Left kidney (tissue), 8 donors: ENCODE measurements at places on chromosomes 4 and X.

DNA sequence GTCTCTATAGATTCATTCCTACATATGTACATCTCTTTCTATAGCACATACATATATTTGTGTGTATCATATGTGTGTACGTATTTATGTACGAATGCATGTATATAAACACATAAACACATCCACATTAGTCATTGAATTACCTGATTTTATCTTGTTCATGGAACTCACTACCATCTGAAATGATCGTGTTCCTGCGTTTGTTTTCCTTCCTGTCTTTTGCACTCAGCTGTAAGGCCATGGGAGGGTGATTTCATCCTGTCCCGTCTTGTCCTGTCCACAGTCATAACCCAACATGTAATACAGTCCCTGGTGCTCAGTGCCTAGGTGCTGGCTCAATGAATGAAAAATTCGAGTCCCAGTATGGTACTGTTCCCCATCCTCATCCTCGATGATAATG lies 191.8 kb upstream of the PSAPL1 start:
- DNase-seq: no peak

GRCh38 chr4:159283696-159284095 lies 180.8 kb downstream of the RAPGEF2 start:
- DNase-seq: no peak

GRCh38 chr4:123349421-123350190 lies 47.0 kb upstream of the SPRY1 start:
- DNase-seq: no peak

DNA sequence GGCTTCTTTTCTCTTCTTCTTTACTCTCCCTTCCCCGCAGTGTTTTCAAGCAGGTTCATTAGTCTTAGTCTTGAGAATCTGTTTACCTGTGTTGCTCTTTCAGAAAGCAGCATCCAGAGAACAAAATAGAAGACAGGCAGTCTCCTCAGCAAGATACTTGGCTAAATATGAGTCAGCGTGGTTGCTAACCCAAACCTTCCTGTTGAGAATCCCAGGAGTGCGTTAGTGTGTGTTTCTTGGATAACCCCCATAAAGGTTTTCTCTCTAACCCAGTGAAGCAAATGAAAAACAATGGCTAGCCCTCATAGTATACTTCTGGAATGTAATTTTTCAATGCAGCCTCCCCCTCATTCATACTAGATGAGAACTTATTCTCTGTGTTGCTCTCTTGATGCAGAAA lies 41.1 kb downstream of the BMPR1B start:
- no peak for DNase-seq

DNA sequence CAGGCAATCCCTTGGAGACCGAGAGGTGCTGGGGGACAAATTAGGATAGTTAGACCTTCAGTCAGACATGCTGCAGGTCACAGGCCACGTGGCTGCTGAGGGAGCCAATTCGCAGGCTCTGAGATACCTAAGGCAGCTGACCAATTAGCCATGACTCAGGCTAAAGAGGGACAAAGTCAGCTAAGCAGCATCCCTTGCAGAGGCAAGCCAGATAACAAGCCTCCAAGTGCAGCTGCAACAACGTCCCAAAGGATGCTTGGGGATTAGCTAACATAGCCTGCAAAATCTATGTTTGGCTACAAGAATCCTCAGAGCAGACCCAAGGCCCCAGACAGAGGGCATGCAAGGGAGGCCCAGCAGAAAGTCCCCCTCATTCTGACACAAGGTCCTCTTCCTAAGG lies 93.5 kb downstream of the SEL1L3 start:
- DNase-seq: no peak

- peak; percentile 15 for DNase-seq
These were observed 33.8 kb downstream of the LONRF3 start for GRCh38 chrX:119008110-119008744.

GRCh38 chr4:154452798-154453346 lies 38.7 kb downstream of the DCHS2 start:
- no peak for DNase-seq

DNA sequence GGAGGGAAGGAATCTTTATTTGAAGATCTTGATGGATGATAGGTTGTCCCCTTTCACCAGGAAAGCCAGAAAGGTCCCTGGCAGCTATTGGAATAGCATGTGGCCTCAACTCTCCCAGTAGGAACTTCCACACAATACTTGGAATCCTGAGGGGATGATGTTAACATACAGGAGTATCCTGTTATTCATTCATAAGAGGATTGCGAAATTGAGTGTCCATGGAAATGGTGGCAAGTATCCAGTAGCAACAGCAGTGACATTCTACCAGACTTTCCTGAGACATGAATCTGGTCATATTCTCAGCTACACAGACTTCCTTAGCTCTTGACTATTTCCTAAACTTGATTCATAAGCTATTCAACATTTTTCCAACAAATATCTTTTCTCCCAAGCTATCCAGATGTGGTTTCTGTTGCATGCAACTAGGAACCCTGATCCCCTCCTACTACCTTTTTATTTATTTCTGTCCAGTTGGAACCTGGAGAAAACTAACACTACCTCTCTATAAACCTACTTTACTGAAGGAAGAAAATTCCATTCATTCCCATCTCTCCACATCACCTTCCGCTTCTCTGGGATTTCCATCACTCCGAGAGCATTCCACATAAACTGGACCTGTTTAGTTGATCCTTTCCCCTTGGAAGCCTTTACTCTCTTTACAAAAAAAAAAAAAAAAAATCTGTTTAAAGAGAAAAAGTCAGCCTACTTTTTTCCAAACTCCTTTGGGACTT lies 101.8 kb downstream of the ANXA5 start:
- no peak for DNase-seq

DNA sequence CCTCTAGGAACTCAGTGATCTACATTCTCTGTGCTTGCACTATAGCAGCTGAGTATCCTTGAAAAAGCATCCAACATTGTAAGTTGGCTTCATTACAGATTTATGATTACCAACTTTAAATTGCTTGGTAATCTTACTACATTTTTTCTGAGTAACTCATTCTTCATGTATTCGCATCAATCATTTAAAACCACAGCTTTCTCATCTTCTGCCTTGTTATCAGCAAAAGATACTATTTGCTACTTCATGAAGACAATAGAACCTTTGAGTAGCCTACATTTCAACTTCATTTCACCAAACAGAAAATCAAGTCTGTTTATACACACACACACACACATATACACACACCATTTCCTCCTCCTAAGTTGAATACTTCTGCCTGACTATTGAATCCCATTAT lies 6.2 kb upstream of the DCAF8L2 start:
- DNase-seq: no peak

GRCh38 chr4:92497141-92497540 lies 193.4 kb downstream of the GRID2 start:
- DNase-seq: no peak

GRCh38 chr4:122739174-122739573 lies 6.7 kb downstream of the BBS12 start:
- DNase-seq: no peak

GRCh38 chr4:150515135-150515534 lies 66.8 kb upstream of the MAB21L2 start:
- DNase-seq: no peak

DNA sequence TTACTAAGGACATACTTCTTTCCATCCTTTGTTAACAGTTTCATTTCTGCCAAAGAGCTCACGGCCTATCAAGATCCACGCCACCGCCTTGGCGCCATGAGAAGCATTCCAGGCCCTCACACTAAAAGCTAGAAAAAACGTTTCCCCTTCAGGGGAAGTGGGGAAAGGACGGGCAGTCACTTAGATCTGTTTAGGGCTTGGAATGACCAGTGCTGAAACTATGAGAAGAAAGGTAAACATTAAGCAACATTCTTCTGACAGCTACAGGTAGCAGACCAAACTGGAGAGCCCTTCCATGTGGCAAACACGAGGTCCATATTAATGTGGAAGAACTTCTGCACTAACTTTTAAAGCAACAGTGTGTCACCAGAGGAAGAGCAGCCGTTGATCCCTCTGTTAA lies 146.7 kb downstream of the SH3KBP1 start:
- DNase-seq: no peak

- DNase-seq: no peak
These were observed 800 bp downstream of the KDM5C start for GRCh38 chrX:53223955-53224859.

DNA sequence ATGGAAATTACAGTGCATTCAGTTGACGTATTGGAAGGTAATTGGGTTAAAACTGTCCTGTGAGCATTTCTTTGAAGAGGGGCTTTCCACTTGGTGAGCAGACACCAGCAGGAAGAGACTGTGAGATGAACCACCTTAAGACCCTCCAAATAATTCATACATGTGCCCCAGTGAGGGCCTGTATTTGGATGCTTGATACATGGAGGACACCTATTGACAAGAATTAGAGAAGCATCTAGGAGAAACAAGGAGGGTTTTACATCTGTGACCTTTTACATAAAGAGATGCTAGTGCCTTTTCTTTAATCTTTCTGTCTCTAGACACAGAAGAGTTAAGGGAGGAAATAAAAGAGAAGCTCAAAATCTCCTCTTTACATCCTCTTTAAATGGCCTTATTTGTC lies 1115.3 kb upstream of the IGFBP7 start:
- no peak for DNase-seq

GRCh38 chrX:39721566-39722279 lies 376.0 kb downstream of the BCOR start:
- DNase-seq: no peak

- no peak for DNase-seq
These were observed 34.4 kb downstream of the FAM13A start for GRCh38 chr4:89022426-89023128.

DNA sequence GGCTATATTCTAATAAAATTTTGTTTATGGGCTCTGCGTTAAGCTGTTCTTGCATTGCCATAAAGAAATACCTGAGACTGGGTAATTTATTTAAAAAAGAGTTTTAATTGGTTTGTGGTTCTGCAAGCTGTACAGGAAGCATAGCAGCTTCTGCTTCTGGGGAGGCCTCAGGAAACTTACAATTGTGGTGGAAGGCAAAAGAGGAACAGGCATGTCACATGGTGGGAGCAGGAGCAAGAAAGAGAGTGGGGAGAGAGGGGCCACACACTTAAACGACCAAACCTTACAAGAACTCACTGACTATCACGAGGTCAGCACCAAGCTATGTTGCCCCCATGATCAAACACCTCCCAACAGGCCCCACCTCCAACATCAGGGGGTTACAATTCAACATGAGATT lies 74.0 kb downstream of the FHDC1 start:
- DNase-seq: no peak

- DNase-seq: no peak
These were observed 97.3 kb downstream of the UGT2B28 start for GRCh38 chr4:69377562-69377961.

DNA sequence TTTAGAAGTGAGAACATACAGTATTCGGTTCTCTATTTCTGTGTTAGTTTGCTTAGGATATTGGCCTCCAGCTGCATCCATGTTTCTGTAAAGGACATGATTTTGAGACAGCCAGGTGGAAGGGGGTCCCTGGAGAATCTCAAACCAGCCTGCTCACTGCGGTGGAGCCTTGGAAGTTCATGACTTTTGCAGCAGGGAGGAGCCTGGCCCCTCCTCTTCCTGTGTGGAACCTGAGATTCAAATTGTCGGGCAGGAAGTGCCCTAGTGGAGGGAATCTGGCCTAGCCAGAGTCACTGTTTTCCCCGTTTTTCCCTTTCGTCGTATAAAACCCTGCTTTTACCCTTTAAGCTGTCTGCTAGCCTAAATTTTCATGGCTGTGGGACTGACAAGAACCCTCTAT lies 762.6 kb downstream of the PCDH18 start:
- DNase-seq: no peak

DNA sequence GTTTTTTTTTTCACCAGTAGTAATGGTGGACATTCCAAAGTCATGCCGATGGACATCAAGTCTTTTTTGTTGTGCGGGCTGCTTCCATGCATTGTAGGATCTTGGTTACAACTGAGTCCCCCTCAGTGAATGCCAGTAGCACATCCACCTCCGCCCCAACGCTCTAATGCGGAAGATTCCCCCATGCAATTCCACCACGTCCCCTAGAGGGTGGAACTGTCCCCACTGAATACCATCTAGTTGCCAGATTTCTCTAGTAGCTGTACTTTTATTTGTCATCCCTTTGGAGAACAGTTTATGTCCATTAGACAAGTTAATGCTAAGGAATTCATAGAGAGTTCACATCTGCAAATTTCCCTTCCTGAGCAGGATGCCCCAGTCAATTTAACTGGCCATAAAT lies 6.7 kb downstream of the SHISA3 start:
- DNase-seq: no peak

- no peak for DNase-seq
These were observed 647.0 kb upstream of the PCDH10 start for GRCh38 chr4:132502096-132502552.

GRCh38 chr4:108103099-108103862 lies 65.5 kb downstream of the LEF1 start:
- DNase-seq: no peak

DNA sequence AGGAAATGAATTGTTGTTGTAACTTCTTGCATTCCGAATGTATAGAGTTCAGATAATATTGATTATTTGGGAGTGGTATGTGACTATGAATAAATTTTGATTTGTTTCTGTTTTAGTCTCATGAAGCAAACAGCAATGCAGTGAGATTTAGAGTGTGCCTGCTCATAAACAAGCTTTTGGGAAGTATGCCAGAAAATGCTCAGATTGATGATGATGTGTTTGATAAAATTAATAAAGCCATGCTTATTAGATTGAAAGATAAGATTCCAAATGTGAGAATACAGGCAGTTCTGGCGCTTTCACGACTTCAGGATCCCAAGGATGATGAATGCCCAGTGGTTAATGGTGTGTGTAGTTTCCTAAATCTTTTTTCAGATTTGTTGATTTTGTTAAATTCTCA lies 2.0 kb downstream of the NCAPG start:
- no peak for DNase-seq

DNA sequence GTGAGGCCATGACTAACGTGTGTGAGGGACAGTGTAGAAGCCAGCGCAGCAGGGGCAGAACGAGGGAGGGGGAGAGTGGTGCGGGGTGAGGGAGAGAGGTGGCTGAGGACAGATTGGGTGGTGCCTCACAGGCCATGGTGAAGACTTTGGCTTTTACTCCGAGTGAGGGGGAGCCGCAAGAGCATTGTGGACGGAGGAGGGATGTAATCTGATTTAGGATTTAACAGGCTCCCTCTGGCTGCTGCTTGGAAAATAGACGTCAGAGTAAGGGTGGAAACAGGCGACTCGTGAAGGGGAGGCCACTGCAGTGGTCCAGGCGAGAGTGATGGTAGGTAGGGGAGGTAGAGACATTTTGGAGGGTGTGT lies 13.0 kb downstream of the PPP1R3F start:
- DNase-seq: peak; percentile 33

DNA sequence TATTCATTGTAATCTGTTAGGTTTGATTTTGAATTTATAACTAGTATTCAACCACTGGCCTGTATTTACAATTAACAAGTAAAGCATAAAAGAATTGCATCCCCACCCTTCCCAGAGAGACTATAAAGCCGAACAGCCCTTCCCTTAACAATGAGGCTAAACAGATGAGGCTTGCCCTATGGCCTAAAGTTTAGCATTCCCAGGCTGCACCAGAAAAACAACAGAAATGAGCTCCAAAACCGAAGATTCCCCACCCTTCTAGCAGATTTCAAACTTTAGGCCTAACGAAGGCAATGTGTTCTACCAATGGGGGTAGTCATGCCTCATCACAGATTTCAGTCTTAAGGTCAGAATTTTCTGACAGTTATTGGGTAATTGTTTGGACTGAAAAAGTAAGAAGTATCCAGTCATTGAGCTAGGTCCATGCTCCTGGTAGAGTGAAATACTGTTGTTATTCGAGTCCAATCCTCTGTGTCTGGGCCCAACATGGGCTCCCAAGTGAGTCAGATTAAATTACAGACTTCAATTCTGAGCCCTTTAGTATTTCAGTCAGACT lies 197.6 kb downstream of the ANTXR2 start:
- no peak for DNase-seq
